ENCODE measurements at places on chromosomes 5 and 9.

- DNase-seq = peak; percentile 61
Measured at GRCh38 chr5:160271396-160271795, 41.0 kb downstream of the CCNJL start.

DNA sequence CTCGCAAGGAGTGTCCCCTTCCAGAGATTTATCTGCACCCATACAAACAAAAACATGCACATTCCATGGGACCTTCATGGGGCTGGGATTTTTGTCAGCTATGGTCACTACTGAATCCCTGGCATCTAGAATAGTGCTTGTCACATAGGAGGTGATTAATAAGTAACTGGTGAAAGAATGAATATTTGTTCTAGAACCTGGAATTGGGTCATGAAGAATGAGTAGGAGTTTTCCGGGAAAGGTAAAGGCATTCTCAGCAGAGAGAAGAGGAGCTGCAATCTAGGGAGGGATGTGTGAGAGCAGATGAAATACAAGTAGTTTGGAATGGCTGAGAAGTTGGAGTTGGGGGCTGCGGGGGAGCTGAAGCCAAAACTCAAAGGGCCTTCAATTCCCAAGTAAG is 2.8 kb upstream of the LMAN2 start:
- DNase-seq = no peak

DNA sequence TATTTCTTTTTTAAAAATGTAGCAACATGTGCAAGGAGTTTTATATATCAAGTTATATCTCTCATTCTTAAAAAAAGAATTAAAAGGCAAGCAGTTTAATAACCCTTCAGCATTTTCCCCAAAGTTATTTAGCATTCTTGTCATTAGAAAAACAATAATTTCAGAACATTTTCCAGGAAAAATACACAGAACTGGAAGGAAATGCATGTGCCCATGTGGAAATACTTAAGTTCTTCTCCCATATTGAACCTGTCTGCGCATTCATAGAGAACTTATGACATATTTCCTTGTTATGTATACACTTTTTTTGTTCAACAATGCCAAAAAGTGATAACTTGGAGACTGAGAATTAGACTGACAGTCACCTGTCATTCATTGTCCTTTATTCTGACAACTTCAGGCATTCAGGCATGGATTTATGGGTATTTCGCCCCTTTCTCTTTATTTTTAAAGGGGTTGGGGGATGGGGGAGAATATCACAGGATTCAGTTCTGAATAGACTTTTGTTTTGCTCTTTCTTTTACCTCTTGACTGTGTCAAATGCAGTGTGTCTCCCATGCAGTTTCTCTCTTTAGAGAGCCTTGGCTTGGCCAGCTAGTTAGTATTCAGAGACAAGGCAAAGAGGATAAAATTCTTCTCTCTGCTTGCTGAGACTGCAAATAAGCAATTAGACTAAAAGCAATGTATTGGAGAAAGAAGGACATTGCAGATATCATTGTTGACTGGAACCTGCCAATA is 701.0 kb downstream of the NR2F1-AS1 start:
- DNase-seq = no peak

DNA sequence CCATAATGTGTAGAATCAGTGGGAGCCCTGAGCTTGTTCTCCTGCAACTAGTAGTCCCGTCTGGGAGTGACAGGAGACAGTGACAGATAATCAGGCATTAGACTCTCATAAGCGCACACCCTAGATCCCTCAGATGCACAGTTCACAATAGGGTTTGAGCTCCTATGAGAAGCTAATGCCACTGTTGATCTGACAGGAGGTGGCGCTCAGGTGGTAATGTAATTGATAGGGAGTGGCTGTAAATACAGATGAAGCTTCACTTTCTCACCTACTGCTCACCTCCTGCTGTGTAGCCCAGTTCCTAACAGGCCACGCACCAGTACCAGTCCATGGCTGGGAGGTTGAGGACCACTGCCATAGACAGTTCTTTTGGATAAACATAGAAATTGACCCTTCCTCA is 188.7 kb downstream of the ROR2 start:
- no peak for DNase-seq

- no peak for DNase-seq
Measured at GRCh38 chr5:14458414-14458813, 123.2 kb upstream of the OTULINL start.
